ENCODE measurements at places on chromosomes 1 and 21.

- no peak for DNase-seq
Measured at GRCh38 chr21:14706712-14707510, 160.8 kb upstream of the SAMSN1 start.

DNA sequence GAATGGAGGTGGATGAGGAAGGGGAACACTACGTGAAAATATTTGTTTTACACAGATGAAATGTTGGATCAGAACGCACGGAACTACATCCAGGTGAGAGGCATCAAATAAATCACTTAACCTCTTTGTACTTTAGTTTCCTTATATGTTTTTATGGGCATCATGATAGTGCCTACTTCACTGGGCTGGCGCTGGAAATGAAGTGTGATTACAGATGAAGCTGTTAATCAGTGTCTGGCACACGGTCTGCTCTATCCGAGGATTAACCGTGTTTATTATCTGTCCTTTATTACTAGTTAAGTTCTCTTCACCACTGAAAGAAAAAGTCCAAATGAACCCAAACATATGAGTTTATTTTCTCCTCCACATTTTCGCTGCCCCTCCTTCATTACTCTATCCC, 96.0 kb upstream of the TRABD2B start:
- DNase-seq, result no peak

DNA sequence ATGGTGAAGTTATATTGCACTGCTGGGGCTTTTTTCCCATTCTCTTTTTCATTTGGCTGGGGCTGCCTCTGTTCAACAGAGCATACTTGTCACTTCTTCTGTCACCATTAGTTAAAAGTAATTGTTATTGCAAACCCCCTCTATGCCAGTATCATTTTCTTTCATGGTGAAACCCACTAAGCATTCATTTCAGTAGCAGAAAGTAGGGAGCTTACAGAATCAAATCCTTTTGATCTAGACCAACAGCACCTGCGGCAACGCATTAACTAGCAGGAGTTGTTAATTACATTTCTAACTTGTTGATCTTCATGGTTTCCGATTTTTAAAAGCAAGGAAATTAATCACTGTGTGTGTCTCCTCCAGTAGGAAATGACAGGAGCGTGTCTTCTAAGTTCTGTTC, 15.0 kb downstream of the SMYD2 start:
- DNase-seq, result no peak

DNA sequence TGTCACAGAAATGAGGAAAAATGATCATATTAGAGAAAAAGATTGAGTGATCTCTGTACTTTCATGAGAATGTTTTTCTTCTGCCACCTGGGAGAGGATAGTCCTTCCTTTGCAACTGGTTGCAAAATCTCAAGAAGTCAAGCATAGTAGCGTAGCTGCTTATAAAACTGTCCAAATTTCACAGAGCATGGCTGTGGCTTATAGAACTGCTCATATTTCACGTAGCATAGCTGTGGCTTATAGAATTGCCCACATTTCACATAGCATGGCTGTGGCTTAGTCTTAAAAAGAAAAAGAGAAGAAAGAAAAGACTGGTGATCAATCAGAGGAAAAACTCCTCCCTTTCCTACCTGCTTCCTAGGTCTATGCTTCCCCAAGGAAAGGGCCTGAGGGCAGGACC, 329.5 kb downstream of the SIPA1L2 start:
- no peak for DNase-seq

- no peak for DNase-seq
Measured at GRCh38 chr1:225657462-225657989, 4.6 kb upstream of the ENAH start.

DNA sequence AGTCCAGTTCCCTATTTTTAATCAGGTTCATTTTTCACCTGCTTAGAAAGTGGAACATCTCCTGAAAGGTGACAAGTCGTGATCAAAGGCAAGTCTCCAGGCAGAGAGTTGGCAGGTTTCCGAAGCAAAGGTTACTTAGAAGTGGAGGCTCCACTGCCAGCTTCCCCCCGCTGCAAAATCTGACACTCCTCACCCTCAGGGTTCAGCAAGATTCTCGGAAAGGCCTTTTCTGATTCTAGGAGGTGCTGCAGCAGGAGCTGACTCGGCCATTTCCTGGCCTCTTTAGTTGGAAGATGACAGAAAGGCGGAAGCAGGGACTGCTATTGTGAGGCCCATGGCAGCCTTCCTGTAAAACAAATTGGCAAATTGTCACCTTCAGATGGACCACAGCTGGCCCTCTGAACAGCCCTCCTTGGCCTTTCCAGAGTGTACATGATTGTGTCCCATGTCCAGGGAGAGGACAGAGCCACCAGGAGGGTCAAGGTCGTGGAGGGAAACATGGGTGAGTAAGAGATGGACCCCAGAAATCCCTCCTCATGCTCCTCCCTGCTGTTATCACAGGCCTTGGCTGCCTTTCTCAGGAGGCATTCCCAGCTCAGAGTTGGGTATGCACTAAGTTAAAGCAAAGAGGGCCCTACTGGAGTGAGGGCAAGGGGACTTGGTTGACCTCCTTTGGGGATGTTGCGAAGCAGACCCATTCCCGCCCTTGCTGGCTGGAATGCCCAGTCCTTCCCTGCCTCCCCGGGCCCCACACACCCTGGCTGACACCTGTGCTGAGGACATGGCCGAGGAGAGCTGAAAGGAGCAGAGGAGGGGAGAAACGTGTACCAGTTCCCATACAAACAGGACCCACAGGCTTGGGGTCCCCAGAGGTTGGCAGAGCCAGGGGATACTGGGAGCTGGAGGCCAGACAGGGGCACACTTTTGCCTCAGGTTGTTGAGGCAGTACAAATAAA, 115.5 kb upstream of the IRF2BP2 start:
- peak; percentile 51 for DNase-seq

GRCh38 chr21:33968080-33968994, 52.7 kb upstream of the ATP5PO start:
- DNase-seq, result no peak

- DNase-seq, result no peak
Measured at GRCh38 chr21:20592463-20592862, 405.7 kb upstream of the NCAM2 start.

DNA sequence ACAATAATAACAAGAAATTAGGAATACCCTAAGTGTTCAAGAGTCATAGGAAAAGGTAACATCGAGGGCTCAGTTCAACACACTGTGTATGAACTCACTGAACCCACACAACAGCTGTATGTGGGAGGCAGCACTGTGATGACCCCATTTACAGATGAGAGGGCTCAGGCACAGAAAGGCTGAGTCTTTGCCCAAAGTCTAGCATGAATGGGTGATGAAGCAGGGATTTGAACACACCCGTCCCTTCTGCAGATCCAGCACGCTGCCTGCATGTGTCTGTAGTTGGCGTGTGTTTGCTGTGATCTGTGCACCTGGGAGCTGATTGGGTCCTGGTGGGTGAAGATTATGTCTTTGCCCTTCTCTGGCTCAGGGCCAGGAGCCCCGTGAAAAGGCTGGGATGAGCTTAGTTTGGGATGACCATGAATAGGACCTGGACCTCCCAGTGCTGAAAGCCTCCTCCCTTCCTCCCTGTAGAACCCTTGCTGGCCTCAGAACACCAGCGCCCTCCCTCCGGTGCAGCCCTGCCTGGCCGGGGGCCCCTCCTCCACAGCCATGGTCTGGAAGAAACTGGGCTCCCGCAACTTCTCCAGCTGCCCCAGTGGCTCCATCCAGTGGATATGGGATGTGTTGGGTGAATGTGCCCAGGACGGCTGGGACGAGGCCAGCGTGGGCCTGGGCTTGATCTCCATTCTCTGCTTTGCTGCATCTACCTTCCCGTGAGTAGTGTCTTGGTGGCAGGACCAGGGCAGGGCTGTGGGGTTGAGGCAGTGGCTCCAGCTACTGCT, 5.2 kb downstream of the SLC66A1 start:
- DNase-seq, result no peak

GRCh38 chr1:15148475-15148874, 5.1 kb upstream of the TMEM51 start:
- no peak for DNase-seq

GRCh38 chr1:56464294-56464693, 115.1 kb downstream of the PLPP3 start:
- DNase-seq, result no peak

DNA sequence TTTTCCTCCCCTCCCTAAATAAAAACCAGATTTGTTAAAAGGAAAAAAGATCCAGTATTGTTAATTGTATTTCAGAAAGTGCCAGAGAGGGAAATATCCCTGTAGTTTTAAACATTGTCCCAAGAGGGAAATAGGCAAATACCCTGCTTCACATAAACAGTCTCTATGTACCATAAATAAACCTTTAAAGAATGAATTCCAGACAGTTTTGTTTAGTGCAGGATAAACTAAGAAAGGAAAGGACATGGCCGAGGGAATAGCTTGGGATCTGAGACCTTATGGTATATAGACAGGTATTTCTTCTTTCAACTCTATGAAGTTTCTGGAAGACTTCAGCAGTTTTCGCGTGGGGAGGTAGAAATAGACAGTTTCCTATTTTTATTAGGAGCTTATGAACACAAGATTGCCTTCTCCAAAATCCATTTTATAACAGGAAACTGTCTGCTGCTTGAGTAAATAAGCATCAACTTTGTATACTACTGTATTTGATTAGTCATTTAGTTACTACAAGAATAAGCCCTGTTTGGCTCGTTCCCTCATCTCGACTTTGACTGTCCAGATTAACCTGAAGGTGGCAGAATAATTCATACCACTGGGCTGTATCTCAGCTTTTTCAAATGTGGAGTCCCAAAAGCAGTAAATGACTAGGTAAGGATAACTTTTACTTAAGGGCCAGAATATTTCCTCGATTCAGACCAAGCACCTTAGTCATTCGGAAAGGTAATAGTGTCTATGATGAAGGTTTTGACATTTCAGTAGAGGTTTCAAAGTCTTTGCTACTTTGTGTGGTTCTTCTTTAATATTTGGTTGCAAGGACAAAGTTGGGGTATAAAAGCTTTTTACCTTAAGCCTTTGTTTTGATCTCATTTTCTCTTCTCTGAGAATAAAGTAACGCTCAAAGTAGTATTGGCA, 177.5 kb downstream of the VPS13D start:
- DNase-seq, result no peak

DNA sequence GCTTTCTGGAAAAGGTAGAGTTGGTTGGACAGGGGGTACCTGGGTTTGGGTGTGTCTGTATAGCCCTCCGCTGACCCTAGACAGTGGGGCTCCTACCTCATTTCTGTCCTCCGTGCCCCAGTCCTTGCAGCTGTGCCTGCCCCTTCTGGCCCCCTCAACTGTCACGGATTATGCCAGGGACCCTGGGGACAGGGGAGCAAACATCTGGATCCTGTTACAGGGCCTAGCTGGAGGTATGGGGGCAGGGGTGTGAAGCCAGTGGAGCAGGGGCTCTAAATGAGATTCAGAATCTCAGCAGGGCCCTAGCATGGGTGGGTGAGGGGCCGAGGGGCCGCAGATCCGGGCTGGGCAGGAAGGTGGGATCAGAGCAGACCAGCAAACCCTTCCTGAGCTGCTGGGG, 81.0 kb downstream of the TAS1R2 start:
- DNase-seq, result no peak

DNA sequence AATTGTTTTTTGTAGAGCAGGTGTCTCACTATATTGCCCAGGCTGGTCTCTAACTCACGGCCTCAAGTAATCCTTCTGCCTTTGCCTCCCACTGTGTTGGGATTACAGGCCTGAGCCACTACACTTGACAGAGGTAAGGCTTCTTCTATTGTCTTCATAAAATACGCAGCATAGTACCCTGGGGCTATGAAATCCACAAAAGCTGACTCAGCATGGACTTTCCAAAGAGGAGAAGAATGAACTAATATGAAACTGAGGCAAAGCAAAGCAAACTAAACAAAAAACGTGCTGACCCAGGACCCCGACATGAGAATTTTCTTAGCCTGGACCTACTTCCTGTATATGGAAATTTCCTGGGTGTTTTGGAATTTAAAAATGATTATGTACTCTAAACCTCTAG, 18.5 kb upstream of the ATP13A2 start:
- no peak for DNase-seq

GRCh38 chr1:209688746-209689234, 13.6 kb downstream of the G0S2 start:
- no peak for DNase-seq

- DNase-seq, result no peak
Measured at GRCh38 chr1:67726224-67726623, 41.2 kb downstream of the GADD45A start.

- DNase-seq, result no peak
Measured at GRCh38 chr21:33283203-33283602, 17.0 kb downstream of the IL10RB start.

DNA sequence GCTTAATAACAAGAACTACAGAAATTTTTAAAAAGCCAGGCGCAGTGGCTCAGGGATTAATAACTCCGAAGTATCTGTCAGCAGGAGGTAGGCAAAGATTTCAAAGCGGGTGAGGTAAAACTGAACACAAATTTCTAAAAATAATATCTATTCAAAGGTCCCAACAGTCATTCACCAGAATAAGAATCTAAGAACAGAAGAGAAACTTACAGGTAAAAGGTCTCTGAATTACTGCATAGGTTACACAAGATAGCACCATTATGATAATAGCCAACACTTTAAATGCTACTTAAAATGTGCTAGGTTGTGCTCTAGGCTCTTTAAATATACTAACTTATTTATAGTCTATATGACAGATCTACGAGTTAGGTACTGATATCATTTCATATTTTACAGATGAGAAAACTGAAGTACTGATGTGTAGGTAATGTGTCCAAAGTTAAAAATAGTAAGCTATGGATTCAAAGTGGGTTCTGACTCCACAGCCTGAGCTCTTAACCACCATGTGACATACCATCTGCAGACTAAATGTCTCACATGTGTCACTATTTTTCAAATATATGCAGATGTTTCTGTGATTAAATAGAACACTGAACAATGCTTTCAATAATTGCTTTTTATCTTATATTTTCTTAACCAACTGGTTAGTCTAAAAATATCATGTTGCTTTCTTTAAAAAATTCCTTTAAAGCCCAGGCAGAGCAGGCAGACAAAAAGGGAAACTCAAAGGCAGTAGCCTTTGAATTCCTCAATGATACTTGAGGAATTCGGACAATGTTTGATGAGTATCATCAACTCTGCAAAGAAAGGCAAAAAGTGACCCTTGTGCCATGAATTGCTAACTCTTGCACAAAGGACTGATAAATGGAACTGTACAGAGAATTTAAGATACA, 80.5 kb upstream of the TTC39A start:
- DNase-seq, result no peak

DNA sequence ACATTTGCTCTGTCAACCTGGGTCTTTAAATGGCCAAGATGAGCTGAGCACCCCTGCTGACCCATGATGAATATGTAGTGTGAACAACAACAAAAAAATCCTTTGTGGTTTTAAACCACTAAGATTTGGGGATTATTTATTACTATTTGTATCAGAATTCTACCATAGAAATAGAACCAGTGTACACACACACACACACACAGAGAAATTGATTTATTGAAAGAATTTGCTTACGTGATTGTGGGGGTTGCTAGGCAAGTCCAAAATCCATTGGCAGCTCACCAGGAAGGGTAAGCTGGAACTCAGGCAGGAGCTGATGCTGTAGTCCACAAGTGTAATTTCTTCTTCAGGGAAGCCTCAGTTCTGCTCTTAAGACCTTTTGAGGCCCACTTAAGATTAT, 82.5 kb upstream of the MAP1LC3C start:
- DNase-seq, result no peak

- no peak for DNase-seq
Measured at GRCh38 chr1:110136911-110137310, 13.4 kb upstream of the SLC6A17 start.
